ENCODE measurements at places on chromosomes 16 and 17.

DNA sequence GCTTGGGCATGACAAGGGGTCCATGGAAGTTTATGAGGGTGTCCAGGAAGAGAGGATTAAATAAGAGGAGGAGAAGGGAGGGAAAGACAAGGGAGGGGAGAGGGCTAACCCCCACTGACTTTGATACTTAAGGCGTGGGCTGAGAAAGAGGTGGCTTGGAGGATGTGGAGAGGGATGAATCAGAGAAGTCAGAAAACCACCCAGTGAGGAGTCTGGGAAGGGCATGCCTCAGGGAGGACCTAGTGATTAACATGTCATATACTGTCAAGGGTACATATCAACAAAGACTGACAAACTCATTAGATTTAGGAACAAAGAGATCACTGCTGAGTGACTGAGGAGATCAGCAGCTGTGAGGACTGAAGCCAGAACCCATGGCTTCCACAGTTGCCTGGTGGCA lies 145.4 kb downstream of the IRX5 start:
- DNase-seq, result no peak

DNA sequence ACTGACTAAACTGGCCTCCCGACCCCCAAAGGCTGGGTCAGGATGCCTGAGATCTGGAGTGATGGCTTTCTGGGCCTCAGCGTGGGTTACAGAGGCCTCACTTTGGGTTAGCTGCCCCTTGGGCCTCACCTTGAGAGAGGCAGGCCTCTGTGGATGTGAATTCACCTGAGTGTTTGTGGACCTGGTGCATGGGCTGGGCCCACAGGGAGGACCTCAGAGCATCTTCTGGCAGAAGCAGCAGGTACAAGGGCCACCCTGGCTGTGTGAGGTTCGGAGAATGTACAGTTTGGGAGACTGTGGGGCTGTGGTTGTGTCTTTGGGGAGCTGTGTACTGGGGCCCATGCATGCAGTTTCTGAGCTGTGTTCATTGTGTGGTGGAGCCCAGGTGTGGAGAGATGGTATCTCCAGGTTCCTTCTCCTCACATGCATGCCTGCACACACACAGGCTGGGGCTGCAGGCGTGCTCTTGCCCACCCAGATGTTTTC lies 18.3 kb downstream of the RARA start:
- DNase-seq, result no peak

GRCh38 chr16:66874079-66874775 lies 6.1 kb upstream of the PDP2 start:
- DNase-seq, result no peak

GRCh38 chr16:67055712-67056487 lies 27.0 kb downstream of the CBFB start:
- peak; percentile 30 for DNase-seq

GRCh38 chr17:44543213-44543904 lies 13.9 kb upstream of the FZD2 start:
- DNase-seq, result no peak

- DNase-seq, result no peak
Observed at GRCh38 chr16:59463776-59464175, 729.7 kb upstream of the GOT2 start.

DNA sequence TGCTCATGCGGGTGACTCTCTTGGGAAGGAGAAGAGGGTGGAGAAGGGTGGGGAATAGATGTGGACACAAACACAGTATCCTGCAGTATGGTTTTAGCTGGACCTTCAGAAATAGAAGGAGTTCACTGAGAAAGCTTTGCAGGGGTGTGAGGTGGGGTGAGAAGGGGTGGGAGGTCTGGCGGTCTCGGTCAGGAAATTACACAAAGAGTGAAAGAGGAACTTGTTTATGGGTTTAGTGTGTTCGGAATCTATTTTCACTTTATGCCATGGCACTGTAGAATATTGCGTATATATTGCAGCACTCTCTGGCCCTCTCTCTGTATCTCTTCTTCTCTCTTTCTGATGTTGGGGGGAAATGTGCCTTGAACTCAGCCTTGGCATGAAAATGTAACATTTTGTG lies 148.2 kb upstream of the GOT2 start:
- DNase-seq, result no peak

GRCh38 chr16:73066331-73066926 lies 18.5 kb upstream of the ZFHX3 start:
- no peak for DNase-seq

- DNase-seq, result no peak
Observed at GRCh38 chr16:80792031-80792430, 12.4 kb downstream of the CDYL2 start.

DNA sequence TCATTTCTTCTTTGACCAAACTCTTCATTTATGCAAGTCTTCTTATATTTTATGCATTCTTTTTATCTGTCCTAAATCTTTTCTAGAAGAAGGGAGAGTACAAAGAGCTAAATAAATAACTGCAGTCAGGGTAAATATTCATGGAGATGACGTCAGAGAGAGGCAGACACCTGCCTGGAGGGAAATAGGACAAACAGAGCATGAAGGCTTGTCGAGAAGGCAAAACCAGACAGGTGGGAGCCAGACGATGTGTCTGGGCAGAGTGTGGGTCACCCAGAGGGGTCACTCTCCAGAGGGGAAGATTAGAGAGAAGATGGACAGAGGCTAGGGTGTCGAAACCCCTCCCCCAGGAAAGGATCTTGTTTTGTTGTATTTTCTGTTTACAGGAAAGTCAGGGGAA lies 78.3 kb upstream of the RPL38 start:
- no peak for DNase-seq

DNA sequence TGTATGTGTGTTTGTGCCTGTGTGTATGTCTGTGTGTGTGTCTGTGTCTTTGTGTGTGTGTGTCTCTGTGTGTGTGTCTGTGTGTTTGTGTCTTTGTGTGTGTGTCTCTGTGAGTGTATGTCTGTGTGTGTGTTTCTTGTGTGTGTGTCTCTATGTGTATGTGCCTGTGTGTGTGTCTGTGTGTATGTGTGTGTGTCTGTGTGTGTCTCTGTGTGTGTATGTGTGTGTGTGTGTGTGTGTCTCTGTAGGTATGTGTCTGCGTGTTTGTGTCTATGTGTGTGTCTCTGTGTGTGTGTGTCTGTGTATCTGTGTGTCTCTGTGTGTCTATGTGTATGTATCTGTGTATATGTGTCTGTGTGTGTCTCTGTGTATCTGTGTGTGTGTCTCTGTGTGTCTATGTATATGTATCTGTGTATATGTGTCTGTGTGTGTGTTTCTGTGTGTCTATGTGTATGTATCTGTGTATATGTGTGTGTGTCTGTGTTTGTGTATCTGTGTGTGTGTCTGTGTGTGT lies 70.2 kb downstream of the USP43 start:
- DNase-seq, result no peak

GRCh38 chr16:30870904-30871303 lies 23.0 kb downstream of the BCL7C start:
- no peak for DNase-seq

DNA sequence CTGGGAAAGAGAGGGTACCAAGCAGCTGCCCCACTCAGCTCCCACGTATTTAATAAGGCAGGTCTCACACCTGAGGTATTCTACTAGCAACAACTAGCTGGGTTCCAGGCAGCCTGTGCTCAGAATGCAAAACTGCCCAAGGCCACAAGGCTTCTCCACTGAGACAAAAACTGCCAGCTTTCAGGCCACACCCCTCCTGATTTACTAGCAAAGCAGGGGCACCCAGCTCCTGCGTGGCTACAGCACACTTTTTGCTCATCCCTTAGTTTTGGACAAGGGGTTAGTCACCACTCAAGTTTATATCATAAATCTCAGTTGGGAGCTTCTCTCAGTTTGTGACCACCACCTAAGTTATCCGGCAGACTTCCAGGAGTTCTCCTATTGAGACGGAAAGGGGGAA lies 494.6 kb downstream of the CDH11 start:
- DNase-seq, result no peak

- no peak for DNase-seq
Observed at GRCh38 chr16:19102187-19102872, 11.4 kb upstream of the ITPRIPL2 start.

- DNase-seq, result peak; percentile 69
Observed at GRCh38 chr16:78705694-78706093, 606.2 kb downstream of the WWOX start.

DNA sequence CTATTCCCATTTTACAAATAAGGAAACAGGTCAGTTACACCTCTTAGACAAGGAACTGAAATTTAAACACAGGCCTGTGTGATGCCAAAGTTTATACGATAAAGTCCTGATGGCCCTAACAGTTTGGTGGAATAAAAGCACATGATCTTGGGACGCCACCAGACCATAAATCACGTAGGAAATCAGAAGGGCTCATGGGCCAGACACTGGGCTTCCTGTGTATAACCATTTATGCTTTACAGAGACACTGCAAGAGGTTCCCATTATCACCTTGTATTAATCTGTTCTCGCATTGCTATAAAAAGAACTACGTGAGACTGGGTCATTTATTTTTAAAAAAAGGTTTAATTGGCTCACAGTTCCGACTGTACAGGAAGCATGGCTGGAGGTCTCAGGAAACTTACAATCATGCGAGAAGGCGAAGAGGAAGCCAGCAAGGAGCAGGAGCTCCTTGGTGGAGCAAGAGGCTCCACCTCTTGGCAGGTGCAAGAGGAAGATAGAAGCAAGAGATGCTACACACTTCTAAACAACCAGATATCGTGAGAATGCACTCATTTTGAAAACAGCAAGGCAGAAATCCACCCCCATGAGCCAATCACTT lies 124.0 kb upstream of the MON1B start:
- no peak for DNase-seq

DNA sequence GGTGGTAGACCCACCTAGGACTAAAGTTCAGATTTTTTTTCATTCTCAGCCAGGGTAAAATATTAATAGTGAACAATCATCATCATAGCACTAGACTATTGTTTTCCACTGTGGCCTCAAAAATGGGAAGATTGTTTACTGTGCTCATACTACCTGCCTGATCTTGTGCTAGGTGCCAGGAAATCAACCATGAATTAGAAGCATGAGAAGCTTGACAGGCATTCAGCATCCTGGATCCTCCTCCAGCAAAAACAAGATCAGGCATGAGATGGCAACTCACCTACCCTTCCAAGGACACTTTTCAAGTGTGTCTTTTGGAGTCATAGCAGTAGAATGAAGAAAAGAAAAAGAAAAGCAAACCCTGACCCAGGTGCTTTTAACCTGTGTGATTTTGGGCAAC lies 174.2 kb downstream of the CYLD start:
- DNase-seq, result no peak

GRCh38 chr17:50565402-50566350 lies 5.2 kb downstream of the CACNA1G start:
- DNase-seq, result peak; percentile 56

DNA sequence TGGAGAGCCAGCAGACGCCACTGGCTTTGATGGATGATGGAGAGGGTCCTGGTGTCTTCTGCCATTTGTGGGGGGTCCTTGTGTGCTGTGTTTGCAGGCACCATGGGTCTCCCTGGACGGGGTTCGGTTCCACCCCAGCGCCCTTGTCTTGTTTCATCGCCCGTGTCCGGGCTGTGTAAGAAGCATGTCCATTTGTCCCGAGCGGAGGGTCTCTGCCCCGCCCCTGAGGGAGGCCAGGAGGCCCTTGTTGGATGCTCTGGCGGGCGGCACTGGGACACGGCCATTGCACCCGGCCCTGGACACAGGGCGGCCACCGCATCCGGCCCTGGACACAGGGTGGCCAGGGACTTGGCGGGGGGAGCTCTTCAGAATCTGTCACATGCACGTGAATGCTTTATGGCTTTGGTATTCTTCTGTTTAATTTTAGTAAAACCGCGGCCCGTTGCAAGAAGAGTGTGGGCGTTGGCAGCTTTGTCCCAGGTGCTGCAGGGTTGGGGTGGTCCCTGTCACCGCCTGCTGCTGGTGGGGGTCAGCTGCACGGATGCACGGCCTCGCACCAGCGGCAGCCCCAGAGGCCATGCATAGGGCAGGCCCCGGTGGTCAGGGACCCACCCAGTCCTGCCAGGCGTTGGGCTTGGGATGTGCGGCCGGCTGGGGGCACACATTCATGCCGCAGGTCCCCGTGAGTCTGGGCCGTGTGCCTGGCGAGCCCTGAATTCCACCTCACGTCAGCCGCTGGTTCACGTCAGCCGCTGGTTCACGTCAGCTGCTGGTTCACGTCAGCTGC lies 21.0 kb upstream of the ZNF750 start:
- no peak for DNase-seq

DNA sequence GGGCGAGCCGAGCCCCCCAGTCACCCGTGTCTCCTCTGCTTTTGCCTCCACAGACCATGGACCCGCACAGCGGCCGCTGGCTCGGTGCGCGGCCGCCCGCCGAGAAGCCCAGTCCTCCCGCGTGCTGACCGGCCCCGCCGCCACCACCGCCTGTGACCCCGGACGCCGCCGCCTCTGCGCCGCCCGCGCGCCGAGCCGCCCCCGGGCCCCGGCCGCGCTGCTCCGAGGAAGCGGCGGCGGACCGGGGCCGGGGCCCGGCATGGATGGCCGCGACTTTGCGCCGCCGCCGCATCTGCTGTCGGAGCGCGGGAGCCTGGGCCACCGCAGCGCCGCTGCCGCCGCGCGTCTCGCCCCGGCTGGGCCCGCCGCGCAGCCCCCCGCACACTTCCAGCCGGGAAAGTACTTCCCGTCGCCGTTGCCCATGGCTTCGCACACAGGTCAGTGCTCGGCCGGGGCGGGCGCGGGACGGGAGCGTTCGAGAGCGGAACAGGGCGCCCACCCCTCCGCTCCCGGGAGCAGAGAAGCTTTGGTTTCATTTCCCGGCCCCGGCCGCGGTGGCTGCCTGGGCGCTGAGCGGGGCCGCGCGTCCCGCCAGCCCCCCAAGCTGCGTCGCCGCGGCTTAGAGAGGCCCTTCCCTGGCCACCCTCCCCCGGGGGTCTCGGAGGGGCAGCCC lies 4.4 kb downstream of the BAHCC1 start:
- DNase-seq, result no peak

- DNase-seq, result no peak
Observed at GRCh38 chr17:17070931-17071330, 28.7 kb downstream of the MPRIP start.

- no peak for DNase-seq
Observed at GRCh38 chr17:4744999-4745969, 5.6 kb upstream of the CXCL16 start.

- no peak for DNase-seq
Observed at GRCh38 chr17:81483085-81483861, 29.3 kb downstream of the ACTG1 start.

DNA sequence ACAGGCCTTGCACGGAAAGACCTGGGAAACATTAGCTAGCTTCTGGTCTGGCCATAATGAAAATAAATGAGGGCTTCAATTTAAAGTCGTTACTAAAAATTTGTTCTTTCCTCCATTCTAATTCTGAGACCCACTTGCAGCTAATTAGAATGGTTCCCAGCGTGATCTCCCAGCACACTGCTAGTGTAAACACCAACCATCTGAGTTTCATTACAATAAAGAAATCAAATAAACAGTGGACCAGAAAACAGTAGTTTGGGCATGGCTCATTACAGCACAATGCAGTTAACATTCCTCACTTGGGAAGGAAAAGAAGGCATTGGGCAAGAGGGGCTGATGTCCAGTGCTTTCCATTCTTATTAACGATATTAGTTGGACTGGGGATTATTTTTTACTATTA lies 410.9 kb upstream of the SOX9 start:
- no peak for DNase-seq
